ENCODE measurements at places on chromosomes 6 and 20.

- no peak for DNase-seq
Measured at GRCh38 chr6:48626421-48626820, 515.4 kb upstream of the PTCHD4 start.

- DNase-seq, result no peak
Measured at GRCh38 chr6:131779304-131779703, 28.5 kb upstream of the ENPP1 start.

GRCh38 chr6:8578006-8578405 is 142.7 kb upstream of the SLC35B3 start:
- no peak for DNase-seq

DNA sequence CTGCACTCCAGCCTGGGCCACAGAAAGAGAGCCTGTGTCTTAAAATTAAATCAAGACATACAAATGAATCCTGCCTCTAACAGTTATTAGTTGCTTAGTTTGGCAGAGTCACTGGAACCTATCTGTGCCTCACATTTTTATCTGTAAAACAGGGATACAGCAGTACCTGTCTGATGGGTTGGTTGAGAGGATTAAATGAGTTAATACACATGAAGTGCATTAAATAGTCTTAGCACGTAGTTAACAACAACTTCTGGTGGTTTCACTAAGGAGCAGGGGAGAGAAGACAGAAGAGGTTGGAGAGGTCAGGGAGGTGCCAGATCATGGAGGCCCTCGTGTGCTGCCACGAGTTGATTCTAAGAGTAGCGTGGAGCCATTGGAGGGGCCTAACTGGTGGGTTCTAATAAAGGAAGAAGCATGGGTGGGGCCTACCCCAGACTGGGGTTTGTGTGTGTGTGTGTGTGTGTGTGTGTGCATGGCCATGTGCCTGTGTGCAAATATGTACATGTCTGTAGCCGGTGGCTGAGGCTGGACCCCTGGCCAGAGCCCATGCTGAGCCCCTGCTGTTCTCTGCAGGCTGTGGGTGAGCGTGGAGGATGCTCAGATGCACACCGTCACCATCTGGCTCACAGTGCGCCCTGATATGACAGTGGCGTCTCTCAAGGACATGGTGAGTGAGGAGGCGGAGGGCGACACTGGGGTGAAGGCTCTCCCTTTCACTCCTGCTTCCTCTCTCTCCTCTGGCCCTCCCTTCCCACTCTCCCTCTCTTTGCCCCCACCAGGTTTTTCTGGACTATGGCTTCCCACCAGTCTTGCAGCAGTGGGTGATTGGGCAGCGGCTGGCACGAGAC is 9.1 kb downstream of the RBCK1 start:
- DNase-seq, result no peak

DNA sequence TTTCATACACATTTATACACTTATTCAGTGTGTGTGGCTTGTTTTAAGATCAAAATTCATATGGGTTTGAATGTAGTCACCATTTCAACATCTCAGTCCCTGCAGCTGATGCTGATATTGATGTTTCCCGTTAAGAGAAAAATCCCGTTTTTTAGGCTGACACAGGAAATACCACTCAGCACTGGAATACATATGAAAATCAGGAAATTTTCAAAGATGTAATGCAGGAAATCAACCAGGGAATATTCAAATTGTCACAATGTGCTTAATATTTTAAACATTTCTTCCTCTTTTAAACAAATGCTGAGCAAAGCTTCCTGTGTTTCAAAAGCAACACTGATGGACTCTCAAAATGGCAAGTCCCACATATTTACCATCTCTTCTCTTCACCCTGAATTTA is 94.5 kb upstream of the MARCKS start:
- no peak for DNase-seq

DNA sequence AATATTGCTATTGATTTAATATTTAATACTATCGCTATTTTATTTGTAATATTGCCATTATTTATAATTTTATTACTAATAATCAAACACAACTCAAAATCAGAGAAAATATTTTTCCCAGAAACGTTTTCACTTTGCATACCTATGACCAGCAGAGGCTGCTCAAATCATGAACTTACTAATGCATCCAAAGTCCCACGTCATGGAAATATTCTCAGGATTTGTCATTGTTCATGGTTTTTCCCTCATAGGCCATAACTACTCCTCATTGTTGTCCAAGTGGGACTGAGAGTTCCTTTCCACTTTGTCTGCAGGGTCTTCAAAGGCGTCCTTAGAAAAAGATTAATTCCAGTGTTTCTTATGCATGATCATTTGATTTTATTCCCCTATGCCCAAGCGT is 344.8 kb downstream of the THBS2 start:
- DNase-seq, result no peak

- no peak for DNase-seq
Measured at GRCh38 chr6:21188505-21189223, 404.9 kb upstream of the SOX4 start.

- no peak for DNase-seq
Measured at GRCh38 chr20:24766826-24767622, 182.0 kb upstream of the CST7 start.

DNA sequence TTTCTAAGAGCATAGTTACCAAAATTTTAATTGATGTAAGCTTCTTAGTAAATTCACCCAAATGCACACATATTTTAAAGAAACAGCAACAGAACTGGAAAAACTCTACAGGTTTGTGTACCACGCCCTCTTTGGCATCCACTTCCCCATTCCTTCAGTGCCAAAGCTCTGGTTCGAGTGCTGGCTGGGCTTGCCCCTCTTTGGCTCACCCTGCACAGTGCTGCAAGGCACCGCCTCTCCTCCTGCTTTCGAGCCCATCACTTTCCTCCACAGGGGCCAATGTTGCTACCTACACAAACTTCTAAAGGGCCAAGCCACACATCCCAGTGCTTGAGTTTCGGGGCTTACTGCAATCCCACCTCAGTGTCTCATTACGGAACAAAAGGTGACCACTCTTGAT is 9.6 kb downstream of the LRP11 start:
- DNase-seq, result no peak

GRCh38 chr20:26163890-26164289 is 467.2 kb upstream of the ZNF337 start:
- DNase-seq, result no peak

- DNase-seq, result no peak
Measured at GRCh38 chr20:45372646-45373352, 5.3 kb downstream of the TP53TG5 start.

DNA sequence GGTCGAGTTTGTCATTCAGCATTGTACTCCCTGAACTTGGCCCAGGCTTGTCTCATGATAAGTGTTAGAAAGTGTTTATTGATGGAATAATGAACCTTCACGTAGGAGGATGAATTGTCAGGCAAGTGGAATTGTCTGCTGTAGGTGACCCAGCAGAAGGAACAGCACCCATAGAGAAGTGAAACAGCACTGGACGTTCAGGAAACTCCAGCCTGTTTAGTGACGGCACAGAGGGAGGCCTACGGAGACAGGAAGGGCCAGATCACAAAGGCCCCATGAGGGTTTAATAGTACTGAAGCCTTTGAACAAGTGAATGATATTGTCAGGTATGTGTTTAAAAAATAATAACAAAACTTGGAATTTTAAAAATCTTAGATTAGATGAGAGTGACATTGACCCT is 2.9 kb downstream of the STX11 start:
- DNase-seq, result no peak

DNA sequence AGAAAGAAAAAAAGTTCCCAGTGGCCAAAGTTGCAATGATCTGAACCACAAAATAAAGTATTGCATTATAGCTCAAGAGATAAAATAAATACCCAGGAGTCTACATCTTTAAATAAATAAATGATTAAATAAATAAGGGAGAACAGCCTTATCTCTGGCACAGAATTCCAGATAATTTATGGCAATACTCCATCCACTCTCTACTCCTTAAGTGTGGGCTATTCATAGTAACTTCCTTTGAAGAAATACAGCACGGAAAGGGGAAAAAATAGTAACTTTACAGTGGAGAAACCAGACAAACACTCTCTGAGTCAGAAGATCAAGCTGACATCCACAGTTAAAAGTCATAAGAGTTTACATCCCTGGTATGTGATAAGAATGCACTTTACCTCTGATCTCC is 11.6 kb downstream of the AURKA start:
- no peak for DNase-seq

GRCh38 chr6:93515736-93516135 is 96.4 kb upstream of the EPHA7 start:
- no peak for DNase-seq

- DNase-seq, result no peak
Measured at GRCh38 chr20:49403911-49404310, 78.6 kb downstream of the KCNB1 start.

DNA sequence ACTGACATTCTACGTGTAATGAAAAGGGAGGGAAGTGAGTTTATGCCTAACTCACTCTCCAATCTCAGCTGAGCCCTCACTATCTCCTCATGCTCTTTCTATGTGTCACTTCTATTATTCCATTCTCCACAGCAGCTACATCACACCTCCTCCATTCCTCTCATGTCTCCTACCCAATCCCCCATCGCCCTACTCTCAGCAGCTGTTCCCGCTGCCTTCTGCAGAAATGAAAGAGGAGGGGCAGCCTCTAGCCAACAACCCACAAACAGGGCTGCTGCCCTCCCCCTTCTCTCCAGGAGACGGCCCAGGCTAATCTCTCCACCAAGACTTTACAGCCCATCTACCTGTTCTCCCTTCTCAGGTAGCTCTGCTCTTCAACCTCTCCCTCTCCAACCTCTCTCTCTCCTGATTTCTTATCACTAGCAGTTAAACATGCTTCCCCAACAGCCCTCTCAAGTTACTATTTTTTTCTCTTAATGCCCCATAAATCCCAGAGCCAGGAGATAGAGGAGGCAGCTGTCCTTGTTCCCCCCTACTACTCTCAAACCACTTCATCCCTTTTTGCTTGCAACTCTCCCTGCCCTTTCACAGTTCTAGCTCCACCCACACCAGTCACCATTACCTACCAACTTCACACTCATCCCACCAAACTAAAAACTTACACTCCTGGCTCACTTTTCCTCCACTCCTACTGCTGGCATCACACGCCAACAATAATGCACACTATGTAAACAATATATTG is 136.5 kb downstream of the BTBD9 start:
- no peak for DNase-seq

- no peak for DNase-seq
Measured at GRCh38 chr6:134642279-134642678, 307.6 kb downstream of the ALDH8A1 start.

- DNase-seq, result no peak
Measured at GRCh38 chr6:12635813-12636212, 80.8 kb upstream of the PHACTR1 start.

GRCh38 chr6:96086745-96087144 is 71.0 kb downstream of the FUT9 start:
- DNase-seq, result no peak

- DNase-seq, result no peak
Measured at GRCh38 chr20:10856237-10857015, 182.6 kb upstream of the JAG1 start.

- DNase-seq, result no peak
Measured at GRCh38 chr20:642398-643174, 10.4 kb downstream of the SRXN1 start.

DNA sequence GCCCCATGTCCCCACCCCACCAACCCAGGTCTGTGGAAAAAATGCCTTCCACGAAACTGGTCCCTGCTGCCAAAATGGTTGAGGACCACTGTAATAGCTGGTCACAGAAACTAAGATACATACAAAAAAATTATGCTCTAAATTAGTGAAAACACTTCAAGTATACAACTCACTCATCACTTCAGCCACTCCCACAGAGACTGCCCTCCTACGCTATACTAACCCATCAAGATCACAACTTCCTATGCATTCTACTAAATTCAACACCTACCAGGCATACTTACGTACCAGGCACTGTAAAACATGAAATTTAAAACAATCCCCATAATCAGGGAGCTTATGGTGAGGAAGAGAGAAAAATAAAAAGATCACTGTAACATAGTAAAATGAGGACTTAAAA is 22.9 kb downstream of the RUNX2 start:
- DNase-seq, result no peak

DNA sequence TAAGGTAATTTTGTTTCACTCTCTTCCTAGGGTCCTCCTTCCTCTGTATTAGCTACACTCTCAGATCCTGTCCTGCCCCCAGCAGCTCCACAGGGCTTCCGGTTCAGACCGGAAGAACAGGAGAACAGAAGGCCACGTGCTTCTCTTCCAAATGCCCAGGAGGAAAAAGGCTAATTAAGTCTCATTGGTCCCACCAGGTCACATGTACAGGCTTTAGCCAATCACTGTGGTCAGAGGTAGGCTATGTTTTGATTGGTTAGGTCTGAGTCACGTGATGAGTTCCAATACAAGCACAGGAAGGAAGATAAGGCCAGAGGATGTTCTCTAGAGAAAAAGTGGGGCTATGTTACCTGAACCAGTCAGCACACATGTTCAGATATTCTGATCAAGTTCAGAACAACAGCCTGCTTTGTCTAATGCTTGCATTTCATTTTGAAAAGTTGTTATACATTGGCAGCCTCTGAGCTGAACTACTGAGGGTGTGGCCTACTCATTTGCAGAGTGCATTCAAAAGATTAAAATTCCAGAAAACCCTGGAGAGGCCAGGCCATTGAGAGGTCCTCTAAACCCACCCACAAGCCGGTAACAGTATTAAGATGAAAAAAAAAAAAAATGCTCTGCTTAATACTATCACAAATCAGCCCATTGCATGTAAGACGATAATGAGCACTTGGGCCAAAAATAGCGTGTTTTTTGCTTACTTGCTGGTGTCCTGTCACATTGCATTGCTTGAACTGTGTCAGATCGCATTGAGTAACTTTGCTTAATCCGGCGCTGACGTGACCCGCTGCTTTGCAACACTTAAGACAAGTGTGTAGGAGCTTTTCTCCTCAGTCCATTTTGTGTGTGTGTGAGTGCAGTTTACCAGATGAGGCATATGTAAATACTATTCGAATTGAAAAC is 170.3 kb downstream of the TSHZ2 start:
- DNase-seq, result no peak

GRCh38 chr6:12024699-12025434 is 12.8 kb downstream of the HIVEP1 start:
- DNase-seq, result no peak

- no peak for DNase-seq
Measured at GRCh38 chr6:63997734-63998133, 362.1 kb downstream of the PHF3 start.

DNA sequence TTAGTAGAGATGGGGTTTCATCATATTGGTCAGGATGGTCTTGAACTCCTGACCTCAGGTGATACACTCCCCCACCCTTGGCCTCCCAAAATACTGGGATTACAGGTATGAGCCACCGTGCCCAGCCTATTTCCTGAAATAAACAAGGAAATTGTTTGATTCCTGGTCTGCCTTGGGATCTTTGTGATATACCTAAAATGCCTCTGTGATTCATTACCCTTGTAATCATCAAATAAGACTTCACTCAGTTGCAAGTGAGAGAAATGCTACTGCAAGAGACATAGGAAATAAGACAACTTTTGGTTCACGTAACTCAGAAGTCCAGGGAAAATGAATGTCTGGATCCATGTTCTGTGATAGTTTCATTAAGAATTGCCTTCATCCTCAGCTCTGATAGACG is 173.2 kb upstream of the MARCKS start:
- DNase-seq, result no peak

DNA sequence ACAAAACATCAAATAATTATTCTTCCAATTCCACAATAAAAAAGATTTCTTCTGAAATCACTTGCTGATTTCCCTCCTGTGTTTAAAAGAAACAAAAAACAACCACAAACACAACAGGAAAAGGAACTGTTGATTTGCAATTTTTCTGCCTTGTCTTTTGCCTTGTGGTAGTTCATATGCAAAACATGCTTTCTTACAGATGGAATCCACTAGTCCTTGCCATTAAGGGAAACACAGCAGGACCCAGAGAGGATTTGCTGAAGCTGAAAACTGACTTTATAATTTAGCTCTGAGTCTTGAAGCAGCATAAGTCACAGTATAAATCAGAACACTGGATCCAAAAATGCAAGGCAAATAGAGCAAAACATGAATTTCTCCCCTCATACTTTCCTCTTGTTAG is 328.8 kb downstream of the PHF3 start:
- DNase-seq, result no peak

Data from activated T-helper 1 cell treated with anti-CD3 and anti-CD28 coated beads, Interleukin-2, amount 50 U/mL, for 16 hours (primary cell).